ENCODE measurements at places on chromosomes 11 and 22.
A peak's percentile ranks its signal among the peaks of the same experiment; 100 is the strongest.

DNA sequence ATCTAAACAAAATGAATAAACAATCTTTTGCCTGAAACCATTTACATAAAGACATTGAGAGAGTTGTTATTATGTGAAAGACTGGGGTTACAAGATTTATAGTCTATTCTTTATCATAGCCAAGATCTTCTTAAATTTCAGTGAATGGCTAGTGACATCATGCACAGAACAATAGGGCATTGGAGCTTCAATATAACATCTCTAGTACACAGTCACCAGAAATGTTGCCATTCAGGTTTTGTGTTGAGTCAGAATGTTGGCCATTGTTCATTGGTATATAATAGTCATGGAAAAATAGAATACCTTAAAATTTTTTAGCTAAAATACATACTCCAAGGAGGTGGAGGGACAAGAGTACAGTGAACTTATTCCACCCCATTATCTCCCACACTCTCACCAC lies 44.3 kb downstream of the SLC5A12 start:
- DNase-seq: no peak

DNA sequence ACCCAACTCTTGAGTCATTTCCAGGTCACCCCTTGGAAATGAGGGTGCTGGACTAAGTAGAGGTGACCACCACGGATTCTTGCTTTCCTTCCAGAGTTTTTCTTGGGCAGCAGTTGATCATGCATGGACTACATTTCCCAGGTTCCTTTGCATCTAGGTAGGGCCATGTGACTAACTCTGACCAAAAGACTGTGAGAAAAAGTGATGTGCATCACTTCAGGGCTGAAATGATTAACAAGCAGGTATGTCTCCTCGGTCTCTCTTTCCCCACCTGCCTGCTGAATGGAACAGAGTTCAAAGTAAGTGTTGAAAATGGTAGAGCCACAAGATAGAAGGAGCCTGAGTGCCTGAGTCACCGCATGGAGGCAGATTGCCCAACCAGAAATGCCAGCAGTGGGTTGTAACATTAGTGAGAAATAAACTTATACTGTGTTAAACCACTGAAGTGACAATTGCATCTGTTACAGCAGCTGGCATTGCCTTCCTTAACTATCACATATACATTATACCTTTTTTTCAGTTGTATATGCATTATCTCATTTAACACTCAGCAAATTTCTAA lies 113.5 kb downstream of the MN1 start:
- DNase-seq: no peak

GRCh38 chr11:97722065-97722464 lies 1298.7 kb upstream of the CNTN5 start:
- DNase-seq: peak; percentile 88

- DNase-seq: no peak
Measured at GRCh38 chr22:20562607-20563465, 55.4 kb downstream of the MED15 start.

- peak; percentile 71 for DNase-seq
Measured at GRCh38 chr11:12066799-12067508, 43.4 kb upstream of the MICAL2 start.

Data from fibroblast of skin of scalp (primary cell).